ENCODE measurements at places on chromosomes 1 and 21. TPM values are rescaled to one million over a fixed set of nuclear protein-coding genes. Genes with fewer than 3 reads are reported as not detected.

KCNN3 gene
- polyA plus RNA-seq = 2.3 TPM

ADAM30 gene
- not detected for polyA plus RNA-seq

TENT5C gene
- polyA plus RNA-seq = 3.7 TPM

CTSK gene
- polyA plus RNA-seq = 22.6 TPM

UMODL1 gene
- 0.06 TPM for polyA plus RNA-seq

SPRR2B gene
- polyA plus RNA-seq = 0.16 TPM

GSTM1 gene
- 2.3 TPM for polyA plus RNA-seq

ETNK2 gene
- 25.1 TPM for polyA plus RNA-seq

CAMSAP2 gene
- 33.9 TPM for polyA plus RNA-seq

GRCh38 chr1:232292239-232292638 is 337.7 kb downstream of the SIPA1L2 start:
- DNase-seq = no peak

DNA sequence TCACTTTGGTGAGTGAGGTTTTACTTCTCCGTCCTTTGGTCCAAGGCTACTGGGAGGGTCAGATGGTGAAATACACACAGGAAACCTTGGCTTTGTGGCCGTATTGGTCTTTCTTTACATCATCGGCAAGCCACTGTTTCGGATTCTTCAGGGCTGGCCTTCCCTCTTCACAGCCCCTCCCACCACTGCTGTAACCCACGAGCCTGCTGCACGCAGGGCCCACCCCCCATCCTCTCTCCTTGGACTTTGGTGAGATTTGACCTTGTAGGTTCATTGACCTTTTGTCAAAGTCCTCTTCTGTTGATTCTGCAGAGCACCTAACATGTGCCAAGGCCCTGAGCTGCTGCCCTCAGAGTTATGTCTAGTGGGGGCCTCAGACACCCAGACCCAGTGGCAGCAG is 328.6 kb downstream of the CAMTA1 start:
- no peak for DNase-seq

GRCh38 chr1:168348146-168348709 is 67.6 kb downstream of the TBX19 start:
- DNase-seq = no peak

DNA sequence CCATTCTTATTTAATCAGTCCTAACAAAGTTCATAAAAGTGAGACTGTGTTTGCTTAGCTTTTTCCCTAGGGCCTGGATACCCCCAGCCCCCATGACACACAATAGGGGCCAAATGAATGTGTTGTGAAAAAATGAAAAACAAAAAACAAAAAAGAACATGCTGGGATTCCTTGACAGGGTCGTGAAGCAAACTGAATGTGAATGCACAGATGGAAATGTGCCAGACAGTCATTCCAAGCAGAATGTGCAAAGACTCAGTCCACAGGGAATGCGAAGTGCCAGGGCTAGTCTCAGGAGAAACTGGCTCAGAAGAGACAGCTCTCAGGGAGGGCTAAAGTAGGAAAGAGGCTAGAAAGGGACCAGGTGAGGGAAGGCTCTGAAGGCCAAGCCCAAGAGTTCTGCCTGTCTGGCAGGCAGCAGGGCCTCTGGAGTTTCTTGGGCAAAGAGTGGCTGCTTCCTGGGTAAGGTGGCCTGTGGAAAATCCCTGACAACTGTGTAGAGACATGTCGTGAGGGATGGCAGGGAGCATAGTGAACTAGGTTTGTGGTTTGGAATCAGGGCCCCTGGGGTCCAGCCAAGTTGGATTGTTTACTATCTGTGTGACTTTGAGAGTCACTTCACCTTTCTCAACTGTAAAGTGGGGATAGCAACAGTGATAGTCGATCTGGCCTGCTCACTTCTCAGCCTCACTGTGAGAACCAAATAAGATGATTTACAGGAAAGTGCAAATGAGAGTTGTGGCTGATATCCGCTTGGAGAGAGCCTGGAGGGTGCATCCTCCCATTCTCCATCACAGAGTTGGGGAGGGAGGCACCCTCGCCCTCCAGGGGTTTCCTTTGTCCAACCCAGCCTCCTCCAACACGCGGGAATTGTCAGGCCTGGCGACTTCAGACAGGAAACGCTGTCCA is 1.2 kb upstream of the ADAM15 start:
- DNase-seq = no peak

- DNase-seq = no peak
Measured at GRCh38 chr1:17251701-17252376, 2.9 kb downstream of the PADI3 start.

- DNase-seq = peak; percentile 23
Measured at GRCh38 chr1:85894651-85895050, 186.4 kb upstream of the ZNHIT6 start.

DNA sequence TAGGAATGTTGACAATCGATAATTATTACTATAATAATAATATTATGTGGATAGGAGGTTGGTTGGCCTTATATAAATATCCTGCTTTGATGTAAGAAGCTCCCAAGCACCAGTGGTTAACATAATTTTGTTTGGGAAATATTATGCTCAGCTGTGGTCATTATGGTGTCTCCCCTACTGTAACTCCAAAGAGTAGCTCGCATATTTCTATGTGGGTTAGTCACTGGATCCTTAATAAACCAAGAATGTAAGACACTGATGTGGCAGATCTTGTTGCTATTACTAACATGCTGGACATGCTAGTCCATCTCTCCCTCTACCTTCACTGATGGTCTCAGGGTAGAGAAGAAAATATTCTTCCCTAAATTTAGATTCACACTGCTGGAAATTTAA is 79.2 kb upstream of the RALGPS2 start:
- no peak for DNase-seq

DNA sequence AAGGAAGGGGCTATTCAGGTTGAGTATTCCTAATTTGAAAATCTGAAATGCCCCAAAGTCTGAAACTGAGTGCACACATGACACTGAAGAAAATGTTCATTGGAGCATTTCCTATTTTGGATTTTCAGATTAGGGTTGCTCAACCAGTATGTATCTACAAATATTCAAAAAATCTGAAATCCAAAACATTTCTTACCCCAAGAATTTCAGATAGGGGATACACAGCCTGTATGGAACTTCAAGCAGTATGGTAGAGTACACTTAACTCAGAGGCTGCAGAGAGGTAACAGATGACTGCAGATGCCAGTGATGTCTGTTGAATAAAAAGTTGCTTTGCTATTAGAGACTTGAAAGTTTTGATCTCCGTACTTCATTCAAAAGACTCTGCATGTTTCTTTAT is 19.0 kb downstream of the YTHDF2 start:
- no peak for DNase-seq

GRCh38 chr1:7538849-7539768 is 232.0 kb upstream of the VAMP3 start:
- no peak for DNase-seq

DNA sequence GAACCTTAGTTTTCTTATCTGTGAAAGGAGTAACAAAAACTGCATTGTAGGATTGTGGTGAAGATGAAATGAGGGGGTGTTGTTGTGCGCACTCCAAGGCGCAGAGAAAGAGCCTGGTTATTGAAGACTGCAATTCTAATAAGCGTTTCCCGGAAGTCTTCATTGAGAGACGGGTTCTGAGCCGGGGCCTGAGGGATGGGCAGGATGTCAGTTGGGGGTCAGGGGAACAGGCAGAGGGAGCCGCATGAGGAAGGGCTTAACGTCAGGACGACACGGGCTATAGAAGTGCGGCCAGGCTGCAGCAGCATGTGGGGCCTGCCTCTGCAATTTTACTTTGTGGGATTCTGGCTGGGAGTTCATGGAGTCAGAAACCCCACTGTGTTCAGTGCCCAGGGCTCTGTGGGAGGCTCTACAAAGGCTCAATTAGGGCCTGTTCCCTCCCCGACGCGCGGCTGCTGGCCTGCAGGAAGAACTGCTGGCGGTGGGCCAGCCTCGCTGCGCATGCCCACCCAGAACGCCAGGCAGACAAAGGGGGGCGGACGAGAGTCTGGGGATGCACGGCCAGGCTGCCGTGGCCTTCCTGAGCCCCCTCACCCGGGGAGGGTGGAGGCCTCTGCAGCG is 20.7 kb downstream of the TRIM62 start:
- no peak for DNase-seq

GRCh38 chr1:213829780-213830179 is 158.0 kb upstream of the PROX1 start:
- no peak for DNase-seq

GRCh38 chr1:35029761-35030160 is 2.0 kb downstream of the ZMYM6 start:
- DNase-seq = no peak

DNA sequence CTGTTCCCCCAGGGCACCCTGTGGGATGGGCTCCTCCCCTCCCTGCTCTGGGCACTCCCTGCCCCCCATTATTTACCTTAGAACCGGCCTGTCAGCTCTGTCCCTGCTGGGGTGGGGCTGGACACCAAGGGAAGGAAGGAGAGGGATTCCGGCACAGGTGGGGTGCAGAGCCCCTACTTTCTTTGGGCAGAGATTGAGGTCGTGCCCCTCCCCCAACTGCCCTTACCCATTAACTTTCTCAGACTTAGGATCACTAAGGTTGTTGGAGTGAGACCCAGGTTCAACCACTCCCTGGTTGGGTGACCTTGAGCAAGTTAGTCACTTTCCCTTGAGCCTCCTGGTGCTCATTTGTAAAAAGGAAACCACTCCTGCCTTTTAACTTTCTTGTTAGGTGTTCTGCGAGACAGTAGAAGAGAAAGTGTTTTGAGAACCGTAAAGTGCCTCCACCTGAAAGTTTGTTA is 57.0 kb upstream of the SYNC start:
- DNase-seq = no peak

DNA sequence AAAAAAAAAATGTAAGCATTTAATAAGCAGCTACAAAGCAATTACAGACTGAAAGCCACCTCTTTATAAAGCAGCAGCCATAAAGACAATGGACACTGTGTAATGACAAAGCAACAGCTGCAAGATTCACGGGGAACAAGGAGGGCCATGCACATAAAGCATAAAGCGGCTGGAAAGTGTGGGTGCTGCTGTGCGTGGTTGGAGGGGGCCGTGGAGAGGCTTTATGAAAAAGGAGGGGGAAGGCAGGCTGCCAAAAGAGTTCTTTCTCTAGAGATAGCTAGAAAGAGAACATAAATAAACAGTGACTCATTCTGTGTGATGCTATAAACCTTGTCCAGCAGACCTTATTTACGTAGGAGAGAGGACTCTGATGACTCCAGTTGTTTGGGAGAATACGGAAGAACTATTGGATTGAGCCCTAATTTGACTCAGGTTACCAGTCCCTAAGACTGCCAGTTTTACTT is 49.3 kb downstream of the ADAMTS1 start:
- peak; percentile 55 for DNase-seq

DNA sequence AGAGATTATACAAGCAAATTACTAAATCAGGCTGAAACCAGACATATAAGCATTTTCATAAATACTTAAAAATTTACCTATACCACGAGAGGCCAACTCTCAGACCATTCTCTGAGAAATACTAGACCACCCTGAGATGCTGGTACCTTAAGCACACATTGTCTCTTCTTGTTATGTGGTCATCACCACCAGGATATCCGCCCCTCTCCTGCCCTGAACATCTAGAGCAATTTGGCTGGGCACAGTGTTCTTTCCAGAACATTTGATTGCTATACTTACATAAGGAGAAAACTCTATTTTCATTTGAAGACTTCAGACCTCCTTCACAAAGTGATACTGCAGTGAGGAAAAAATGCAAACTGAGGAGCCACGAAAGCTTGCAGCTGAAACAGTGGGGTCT is 36.2 kb upstream of the DUSP10 start:
- DNase-seq = no peak

DNA sequence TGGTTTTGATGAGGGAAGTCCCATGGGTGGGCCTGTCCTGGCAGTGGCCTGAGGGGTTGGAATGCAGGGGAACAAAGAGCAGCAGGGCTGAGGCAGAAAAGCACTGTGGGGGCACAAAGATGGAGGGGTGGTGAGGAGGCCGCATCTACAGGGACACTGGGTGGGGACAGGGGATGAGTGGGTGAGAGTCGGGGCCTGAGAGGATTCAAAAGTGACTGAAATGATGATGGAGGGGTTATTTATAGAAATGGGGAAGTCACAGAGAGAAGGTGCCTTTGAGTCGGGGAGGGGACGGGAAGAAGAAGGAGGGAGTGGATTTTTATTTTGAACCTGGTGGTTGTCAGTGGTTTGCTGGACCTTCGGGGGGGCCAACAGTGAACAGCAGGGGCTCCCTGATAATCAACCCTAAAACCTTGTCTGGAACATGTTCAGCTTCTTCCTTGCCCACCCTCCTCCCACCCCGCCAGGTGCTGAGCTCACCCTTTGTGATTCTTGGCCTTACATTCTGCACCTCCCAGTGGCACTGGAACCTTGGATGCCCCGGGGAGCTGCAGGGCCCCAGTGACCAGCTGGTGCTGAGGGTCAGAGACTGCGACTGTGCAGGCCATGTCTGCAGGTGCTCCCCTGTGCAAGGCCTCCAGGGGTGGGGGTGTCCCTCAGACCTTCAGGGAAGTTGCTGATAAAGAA is 42.9 kb downstream of the IER5 start:
- DNase-seq = no peak

- DNase-seq = peak; percentile 30
Measured at GRCh38 chr1:212070720-212071302, 35.3 kb downstream of the DTL start.

GRCh38 chr1:234154320-234155251 is 218.7 kb upstream of the COA6 start:
- DNase-seq = peak; percentile 33

DNA sequence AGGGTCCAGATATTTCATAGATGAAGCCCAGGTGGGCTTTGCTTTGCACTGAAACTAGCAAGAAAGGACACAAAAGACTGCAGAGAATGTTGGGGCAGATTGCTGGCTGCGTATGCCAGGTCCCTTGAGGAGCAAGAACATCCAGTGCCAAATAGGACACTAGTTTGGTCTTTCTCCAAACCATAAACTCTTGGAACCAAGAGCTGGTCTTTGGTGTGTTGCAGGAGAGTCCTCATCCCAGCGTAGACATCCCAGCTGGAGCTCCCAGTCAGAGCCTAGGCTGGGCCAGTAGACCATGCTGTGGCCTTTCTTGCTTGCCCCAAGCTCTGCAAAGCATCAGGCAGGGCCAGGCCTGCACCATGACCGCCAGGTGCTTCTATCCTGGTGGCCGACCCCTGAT is 87.5 kb downstream of the ATP5PO start:
- no peak for DNase-seq

- no peak for DNase-seq
Measured at GRCh38 chr1:82185084-82185483, 384.4 kb downstream of the ADGRL2 start.
